COR-L47 (cell line): ENCODE measurements at places on chromosomes 13 and 19.

GRCh38 chr13:26695891-26696311, 64.7 kb downstream of the GPR12 start:
- DNase-seq = no peak

DNA sequence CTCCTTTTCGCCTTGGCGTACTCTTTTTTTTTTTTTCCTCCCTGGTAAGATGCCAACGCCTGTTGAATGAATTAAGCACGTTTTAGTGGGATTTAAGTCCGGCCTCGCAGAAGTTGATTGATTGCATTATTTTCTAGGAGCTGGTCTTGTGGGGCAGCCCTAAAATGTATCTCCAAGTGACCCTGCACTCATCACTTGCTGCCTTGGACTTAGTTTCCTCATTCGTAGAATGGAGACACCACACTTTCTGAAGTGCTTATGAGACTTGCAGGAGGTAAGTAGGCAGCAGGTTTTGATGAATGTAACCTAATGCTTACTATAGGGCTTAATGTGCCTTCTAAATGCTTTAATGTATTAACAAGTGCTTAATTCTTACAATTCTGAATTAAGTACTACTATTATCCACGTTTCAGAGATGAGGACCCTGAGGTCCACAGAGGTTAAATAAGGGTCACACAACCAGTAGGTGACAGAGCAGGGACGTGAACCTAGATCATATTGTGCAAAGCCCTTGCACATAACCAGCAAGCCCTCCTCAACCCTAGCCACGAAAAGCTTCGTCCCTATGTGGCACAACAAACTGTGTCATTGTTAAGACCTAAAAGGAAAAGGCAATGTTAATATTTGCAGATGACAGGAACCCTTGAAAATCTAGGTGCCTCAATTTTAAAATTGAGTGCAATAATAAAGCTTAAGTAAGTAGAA, 514 bp upstream of the ARGLU1 start:
- no peak for DNase-seq

DNA sequence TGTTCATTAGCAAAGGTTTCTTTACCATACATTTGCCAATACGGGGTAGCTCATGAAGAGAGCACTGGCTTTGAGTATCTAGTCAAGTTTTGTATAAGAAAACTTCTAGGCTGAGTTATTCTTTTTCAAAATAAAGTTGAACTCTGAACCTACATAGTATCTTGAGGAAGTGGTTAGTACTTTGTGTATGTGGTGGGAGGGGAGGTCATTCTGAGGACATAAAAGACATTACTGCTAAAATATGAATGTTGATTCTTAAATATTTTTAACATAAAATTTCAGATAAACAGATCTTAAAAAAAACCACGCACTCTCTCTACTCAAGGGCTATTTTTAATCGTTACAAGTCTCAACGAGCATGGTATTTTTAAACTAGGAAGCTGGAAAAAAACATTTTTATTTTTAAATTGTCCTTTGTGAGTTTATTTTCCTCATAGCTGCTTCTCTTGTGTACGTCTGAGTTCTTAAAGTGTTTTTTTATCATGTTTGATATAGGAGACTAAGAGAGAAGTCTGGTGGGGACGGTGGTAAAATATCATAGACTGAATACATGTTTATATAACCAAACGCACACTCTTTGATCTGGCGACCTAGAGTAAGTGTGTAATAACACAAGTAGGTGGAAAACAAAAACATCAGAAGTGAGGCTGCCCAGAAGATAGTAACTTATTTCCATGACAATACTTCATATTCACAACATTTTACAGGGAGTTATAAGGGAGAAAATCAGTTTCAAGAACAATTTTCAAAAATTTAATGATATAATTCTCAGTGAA, 118.0 kb upstream of the POSTN start:
- no peak for DNase-seq

DNA sequence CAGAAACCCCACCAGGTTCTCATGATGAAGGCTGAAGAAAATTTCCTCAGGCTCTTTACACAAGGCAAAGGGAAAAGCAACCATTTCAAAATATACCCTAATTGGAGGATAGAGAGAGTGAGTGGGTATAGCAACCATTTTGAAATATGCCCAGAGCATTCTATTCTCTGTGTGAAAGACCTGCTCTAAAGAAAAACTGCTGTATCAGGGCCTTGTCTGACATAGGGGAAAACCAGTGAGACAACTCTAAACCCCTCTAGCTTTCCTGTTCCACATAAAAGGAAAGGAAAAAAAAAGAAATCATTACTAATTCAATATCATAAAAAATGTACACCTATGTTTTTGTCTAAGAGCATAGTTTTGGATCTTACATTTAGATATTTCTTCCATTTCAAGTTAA, 42.3 kb downstream of the TPTE2 start:
- DNase-seq = no peak

GRCh38 chr13:40789275-40790153, at the start of gene SLC25A15:
Gene SLC25A15 (plus strand): TSS chr13:40789611. CDS start chr13:40793227, 3,616 bp downstream.
- peak; percentile 69 for DNase-seq

- DNase-seq = no peak
Measured at GRCh38 chr19:28468701-28469459, 744.1 kb downstream of the UQCRFS1 start.

GRCh38 chr13:54928071-54928470, 1899.5 kb downstream of the OLFM4 start:
- no peak for DNase-seq

DNA sequence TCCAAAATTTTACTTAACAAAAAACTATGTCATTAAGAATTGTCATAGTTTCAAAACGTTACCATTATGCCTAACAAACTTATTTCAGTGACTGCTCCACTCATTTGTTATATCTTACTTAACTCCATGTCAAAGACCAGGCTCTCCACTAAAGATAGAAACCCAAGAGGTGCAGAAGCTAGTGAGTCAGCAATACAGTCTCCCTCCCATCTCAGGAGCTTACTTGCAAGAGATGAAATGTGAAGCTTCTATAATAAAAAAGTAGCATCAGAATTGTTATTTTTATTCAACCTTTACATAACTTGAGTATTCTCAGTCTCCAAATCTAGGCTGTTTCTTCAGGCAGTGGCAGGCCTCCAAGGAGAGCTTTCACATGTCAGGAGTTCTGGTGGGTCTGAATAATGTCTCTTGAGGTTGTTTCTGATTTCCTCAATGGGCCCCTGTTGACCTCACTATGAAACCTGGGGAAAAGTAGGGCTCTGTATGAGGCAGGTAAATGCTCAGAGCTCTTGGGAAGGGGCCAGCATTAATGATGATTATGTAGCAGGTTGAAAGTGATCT, 242.0 kb downstream of the NDFIP2 start:
- no peak for DNase-seq

DNA sequence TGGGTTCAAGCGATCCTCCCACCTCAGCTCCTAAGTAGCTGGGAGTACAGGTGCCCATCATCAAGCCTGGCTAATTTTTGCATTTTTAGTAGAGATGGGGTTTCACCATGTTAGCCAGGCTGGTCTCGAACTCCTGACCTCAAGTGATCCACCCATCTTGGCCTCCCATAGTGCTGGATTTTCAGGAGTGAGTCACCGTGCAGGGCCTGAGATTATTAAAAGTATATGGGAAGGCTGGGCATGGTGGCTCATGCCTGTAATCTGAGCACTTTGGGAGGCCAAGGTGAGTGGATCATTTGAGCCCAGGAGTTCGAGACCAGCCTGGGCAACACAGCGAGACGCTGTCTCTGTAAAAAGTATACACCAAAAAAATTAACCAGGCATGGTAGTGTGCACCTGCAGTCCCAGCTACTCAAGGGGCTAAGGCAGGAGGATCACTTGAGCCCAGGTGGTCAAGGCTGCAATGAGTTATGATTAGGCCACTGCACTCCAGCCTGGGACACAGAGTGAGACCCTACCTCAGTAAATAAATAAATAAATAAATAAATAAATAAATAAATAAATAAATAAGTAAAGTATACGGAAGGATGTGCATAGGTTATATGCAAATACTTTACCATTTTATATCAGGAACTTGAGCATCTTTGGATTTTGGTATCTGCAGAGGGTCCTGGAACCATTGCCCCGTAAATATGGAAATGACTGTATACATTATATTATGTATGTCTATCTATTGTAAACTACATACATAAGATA, 854 bp downstream of the IL12RB1 start:
- no peak for DNase-seq

DNA sequence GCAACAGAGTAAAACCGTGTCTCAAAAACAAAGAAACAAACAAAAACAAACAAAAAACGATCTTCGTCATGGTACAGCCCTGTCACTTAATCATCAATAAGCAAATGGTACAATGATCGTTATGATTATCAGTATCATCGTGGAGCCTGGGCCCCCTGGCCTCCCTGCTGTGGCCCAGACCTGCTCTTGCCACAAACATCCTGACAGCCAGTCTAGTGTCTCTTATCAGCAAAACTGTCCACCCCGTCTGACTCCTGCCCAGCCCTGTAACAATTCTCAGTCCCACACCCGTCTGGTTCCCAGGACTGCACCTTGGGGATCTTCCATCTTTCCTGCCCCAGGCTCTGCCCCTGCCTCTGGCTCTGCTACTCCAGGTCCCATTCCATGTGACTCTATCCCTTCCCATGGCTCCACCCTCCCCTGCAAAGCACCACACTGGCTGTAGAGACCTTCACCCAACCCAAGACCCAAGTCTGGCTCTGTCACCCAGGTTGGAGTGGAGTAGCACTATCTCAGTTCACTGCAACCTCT, 5.7 kb downstream of the ZNF653 start:
- DNase-seq = no peak

DNA sequence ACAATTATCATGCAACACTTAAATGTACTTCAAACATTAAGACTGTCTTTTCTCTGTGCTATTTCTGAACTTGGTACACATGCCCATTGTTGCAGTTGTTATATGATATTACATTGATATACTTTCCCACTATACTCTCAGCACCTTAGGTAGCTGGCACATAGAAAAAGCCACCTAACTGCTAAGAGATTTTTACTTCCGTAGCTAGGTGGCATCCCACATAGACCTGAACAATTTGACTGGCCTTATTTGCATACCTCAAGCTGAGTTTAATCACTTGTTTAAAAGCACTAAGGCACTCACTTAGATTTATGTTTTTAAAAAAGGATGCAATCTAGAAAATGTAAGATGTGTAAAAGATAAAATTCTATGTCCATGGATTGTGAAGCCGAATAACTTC, 194.2 kb downstream of the POU4F1 start:
- no peak for DNase-seq

- no peak for DNase-seq
Measured at GRCh38 chr13:93788456-93788855, 561.8 kb downstream of the GPC6 start.

GRCh38 chr13:49419276-49419675, 24.6 kb downstream of the CAB39L start:
- no peak for DNase-seq

- DNase-seq = no peak
Measured at GRCh38 chr13:110517505-110518225, 43.9 kb downstream of the RAB20 start.

DNA sequence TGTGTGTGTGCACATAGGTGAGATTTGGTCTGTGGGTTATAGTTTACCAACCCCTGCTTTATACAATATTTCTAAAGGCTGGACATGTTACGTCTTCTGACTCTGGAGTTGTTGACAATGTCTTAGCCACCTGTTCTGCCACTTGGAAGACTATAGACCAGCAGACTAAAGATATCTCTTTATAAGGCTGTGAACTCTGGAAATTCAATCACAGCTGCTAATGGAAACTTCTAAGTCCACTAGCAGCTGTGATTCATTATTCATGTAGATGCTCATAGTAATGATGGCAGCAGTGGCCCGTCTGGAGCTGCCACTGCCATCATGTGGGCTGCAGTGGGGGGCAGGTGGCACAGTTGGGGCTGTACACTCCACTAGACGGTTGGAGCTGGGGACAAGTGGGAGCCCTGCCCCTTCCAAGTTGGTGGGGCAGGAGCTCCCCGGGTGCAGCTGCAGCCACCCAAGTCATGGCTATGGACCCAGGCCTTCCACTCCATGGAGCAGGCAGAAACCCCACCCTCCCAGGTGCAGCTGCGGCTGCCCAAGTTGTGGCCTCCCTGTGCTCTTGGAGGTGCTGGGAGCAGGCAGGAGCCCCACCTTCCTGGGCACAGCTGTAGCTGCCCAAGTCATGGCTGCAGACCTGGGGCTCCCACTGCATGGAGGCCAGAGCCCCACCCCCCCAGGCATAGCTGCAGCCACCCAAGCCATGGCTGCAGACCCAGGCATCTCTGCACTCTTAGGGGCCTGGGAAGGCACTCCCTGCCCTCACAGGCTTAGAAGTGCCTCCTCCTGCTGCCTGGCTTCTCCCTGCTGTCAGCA, 8.8 kb downstream of the IGFL4 start:
- no peak for DNase-seq

DNA sequence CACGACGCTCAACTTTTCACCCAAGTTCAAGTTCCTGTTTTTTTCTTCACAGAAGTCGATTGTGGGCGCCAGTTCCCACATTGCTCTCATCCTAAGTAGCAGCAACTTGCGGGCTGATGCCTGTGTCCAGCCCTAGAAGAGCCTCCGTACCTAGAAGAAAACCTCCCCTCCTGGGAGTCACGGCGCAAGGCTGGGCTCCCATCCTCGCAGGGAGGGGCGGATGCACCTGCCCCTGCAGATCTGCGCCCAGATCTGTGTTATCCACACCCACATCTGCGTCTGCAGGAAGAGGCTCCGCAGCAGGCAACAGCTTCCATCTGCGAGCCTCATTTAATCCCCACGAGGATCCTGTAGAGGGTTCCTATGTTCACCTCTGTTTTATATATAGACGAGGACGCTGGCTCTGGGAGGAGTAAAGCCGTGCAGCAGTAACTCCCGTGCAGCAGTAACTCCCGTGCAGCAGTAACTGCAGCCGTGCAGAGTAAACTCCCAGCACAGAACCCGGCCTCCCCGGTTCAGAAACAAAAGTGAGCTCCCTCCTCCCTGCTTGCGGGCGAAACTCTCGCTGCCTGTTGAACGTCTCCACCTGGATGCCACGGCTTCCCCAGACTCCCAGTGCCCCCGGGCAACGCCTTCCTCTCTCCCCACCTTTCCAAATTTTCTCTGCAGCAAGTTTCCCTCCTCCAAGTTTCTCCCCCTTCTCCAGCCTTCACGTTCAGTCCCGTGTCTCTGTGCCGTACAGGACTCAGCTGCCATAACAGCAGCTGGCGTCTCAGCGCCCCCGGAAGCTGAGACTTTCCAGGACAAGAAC, 23.5 kb upstream of the LAIR1 start:
- no peak for DNase-seq

DNA sequence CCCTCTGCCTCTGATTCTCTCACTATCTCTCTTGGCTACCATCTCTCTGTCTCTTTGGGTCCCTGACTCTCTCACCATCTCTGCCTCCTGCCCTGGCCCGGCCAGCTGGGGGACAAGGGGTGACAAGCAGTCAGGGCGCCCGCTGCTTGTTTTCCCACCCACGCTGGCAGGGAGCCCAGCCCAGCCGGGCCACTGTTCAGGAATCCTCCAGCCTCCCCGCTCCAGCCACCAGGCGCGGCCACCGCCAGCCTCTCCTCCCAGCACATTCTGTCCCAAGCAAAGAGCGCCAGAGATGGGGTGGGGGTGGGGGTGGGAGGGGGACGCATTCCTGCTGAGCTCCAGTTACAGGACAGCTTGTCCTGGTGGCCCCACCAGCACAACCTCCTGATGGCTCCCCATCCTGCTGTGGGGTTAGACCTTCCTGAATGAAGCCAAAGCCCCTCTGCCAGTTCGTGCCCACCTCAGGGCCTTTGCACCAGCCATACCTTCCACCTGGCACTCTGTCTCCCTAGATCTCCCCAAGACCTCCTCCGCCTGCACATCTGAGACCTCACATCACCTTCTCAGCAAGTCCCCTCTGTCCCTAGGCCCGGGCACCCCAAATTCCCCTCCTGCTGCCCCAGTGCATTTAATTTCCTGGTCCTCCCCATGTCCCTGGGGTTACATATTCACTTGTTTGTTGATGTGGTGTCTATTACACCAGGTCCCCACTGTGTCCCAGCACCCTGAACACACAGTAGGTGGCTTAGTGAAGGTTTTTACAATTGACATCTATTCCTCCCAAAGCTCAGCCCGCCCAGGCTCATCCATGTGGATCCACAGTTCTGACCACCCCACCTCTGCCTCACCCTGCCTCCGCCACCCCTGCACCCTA, 12.5 kb downstream of the ARRDC2 start:
- DNase-seq = no peak
